ENCODE measurements at places on chromosomes 12 and 14.

DNA sequence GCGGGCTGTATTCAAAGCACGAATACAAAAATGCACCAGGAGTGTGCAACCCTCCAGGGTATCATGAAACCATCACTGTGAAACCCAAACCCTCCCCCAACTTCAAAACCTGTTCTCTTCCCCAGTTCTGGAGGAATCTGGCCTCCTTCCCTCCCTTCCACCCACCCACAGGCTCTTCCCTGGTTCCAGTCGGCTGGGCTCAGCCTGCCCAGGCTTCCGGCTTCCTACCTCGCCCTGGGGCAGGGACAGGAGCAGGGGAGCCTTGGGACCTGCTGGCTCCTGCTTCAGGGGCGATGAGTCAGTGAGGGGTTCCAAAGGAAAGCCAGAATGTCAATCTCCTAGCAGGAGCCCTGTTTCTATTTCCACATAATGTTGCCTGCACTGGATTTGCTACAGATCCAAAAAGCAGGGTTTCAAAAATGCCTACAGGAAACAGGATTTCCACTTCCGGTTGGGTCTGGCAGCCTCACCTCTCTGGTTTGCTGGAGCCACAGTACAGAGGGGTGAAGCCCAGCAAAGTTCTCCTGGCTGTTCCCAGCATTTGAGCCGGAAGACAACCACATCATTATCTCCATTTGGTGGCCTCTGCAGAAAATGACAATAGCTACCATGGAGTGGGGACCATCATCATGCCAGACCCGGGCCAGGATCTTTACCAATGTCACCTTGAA is 278.3 kb downstream of the DPF3 start:
- DNase-seq = no peak

- DNase-seq = no peak
These were observed 9.3 kb downstream of the GXYLT1 start for GRCh38 chr12:42135259-42135814.

DNA sequence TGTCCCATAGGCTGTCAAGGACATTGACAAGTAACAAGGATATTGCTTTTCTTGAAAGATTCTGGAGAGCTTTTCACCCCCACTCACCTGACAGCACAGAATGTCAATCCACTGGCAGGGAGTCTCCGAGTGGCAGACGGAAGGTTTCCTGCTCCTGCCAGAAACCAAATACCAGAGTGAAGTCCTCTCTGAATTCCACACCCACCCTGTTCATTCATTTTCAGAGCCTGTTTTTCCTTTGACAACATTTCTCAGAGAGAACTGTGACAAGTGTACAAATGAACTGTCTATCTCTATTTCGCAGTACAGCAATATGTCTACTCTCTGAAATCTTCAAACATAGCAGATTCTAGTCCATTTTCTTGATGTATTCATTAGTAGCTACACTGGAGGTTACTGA is 26.2 kb upstream of the BICD1 start:
- no peak for DNase-seq

- DNase-seq = no peak
These were observed 49.3 kb downstream of the DDHD1 start for GRCh38 chr14:53103636-53104340.

- DNase-seq = no peak
These were observed 1128.4 kb downstream of the BCL11B start for GRCh38 chr14:98143566-98143965.

- no peak for DNase-seq
These were observed 569.2 kb downstream of the VRK1 start for GRCh38 chr14:97366400-97366799.

Data from stimulated activated naive CD8-positive, alpha-beta T cell treated with anti-CD3 and anti-CD28 coated beads, Interleukin-15, amount 100 ng/mL, for 72 hours (primary cell).